ENCODE measurements at places on chromosomes 6 and 20. TPM values are rescaled to one million over a fixed set of nuclear protein-coding genes. Genes with fewer than 3 reads are reported as not detected.

DNA sequence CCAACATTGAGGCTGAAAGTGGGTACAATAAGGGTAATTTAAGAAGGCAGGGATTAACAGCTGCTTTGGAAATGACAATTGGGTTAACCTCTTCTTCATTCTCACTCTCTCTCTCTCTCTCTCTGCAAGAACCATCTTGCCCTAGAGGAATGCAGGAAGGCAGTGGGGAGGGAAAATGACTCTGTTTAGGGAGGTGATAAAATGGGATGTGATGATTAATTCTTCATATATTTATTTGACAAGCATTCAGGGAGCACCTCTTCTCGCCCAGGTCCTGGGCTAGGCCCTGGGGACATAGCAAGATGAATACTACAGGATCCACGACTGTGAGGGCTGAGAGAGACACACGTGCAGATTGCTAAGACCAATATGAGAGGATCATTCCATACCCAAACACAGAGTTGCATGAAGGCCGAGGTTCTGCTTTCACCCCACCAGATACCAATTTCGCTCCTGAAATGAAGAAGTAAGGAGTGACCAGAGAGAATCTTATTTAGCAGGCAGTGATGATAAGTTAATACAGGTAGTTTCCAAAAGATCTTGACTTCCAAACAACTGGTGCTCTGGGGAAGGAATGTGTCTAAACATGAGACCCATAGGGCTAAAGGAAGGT, 13.3 kb upstream of the PTPN1 start:
- H3K36me3 ChIP-seq: no peaks in the 10 kb centered on the region
- peaks cover 6% of the 10 kb centered on the region for H3K4me1 ChIP-seq
- no peaks in the 10 kb centered on the region for H3K27me3 ChIP-seq
- H3K27ac ChIP-seq: no peak overlapping the region
- no peak overlapping the region for H3K4me3 ChIP-seq

DNA sequence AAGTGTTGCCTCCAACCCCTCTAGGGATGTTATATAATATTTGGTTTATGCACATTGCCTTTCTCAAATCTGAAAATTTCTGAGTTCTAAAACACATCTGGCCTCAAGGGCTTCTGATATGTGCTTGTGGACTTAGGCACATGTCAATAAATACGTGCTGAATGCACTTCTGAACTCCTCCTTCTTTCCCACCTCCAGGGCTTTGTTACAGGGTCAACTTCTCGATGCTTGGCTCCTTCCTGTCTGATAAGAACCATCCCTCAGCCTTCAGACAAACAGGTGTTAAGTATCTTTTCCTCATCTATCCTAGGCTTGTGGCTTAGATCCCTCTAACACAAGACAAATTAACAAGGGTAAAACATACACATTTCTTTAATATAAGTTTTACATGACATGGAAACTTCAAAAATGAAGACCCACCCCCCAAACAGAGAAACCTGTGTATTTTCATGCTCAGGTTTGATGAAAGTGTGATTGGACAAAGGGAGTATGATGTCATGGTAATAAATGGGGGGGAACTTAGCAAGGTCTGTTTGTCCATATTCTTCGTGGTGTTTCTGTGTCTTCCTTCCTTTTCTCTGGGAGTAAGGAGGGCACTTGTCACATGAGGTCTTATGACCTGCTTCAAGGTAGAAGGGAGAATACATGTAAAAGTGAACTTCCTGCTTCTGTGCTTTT, 326.9 kb downstream of the CD83 start:
- H3K27me3 ChIP-seq: no peaks in the 10 kb centered on the region
- no peaks in the 10 kb centered on the region for H3K36me3 ChIP-seq
- DNase-seq: no peak
- no peak overlapping the region for H3K4me3 ChIP-seq

- H3K27ac ChIP-seq: peak overlapping the region; percentile 5
- no peaks in the 10 kb centered on the region for H3K36me3 ChIP-seq
- peaks cover 21% of the 10 kb centered on the region for H3K4me1 ChIP-seq
- H3K27me3 ChIP-seq: no peaks in the 10 kb centered on the region
Observed at GRCh38 chr20:10540636-10541493, 105.8 kb downstream of the SLX4IP start.

Gene BCAS1
- 0.33 TPM for polyA plus RNA-seq

Gene C6orf52
- polyA plus RNA-seq: 0.42 TPM

Gene UBE2C
- polyA plus RNA-seq: 11.4 TPM

All from spleen (tissue), 13 donors.